Foreskin keratinocyte (primary cell): ENCODE measurements at places on chromosomes 3 and 15. TPM values are rescaled to one million over a fixed set of nuclear protein-coding genes. Genes with fewer than 3 reads are reported as not detected.

The GOLGA6L9 gene
- 2.5 and 3.8 TPM in 2 replicates for total RNA-seq

DNA sequence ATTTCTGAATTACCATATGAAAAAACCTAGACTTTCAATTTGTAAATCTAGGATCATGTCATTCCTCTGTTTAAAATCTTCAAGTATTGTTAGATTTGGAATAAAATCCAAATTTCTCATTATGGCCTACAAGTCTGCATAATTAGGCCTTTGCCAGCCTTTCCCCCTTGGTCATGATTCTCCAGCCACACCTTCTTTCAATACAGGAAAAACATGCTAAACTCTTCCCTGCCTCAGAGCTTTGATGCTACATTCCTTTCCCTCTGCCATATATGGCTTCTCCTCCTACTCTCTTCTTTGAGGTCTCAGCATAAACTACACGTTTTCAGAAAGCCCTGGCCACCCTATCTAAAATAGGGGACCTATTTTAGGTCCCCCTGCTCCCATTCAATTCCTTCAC is 48.5 kb downstream of the TM6SF1 start:
- DNase-seq = no peak

The APOD gene
- total RNA-seq = not detected in 2 replicates

The AP3B2 gene
- 0.31 and 0.63 TPM in 2 replicates for total RNA-seq

The LSAMP gene
- 0.04 TPM in 1 of 2 replicates, not detected in the other for total RNA-seq

The PLA2G4D gene
- total RNA-seq = 0.07 and 0.14 TPM in 2 replicates

DNA sequence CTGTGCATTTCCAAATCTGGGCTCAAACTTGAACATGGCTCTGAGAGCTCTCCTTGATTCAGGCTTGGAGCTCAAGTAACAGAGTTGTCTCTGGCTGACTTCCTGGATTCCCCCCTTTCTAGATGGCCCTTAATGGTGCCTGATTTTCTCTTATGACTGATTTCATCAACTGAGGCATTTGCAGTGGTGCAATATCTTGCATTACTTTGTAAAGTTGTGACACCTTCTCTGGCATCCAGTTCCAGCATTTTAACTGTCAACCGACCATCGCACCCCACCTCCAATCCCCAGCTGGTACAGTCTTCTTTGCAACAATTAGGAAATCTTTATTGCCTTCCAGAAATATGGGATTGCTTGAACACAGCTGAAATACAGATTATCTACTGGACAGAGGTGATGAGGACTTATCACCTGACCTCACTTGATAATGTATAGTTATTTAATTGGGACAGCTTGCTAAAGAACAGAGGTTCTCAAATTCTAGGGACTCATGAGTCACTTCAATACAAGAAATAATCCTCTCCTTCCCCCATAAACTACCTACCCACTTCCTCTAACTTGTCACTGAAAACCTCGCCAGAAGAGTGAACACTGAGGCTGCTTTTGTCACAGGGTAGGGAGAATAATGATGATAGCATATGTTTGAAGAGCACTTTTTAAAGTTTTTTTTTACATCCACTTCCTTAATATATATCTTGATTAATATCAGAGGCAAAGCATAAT is 41.8 kb downstream of the FILIP1L start:
- no peak for DNase-seq

The LSG1 gene
- 37.5 and 38.8 TPM in 2 replicates for total RNA-seq

The AGBL1 gene
- not detected in 2 replicates for total RNA-seq

- DNase-seq = peak; percentile 49
Measured at GRCh38 chr15:70252056-70252950, 154.6 kb upstream of the TLE3 start.

The CELF6 gene
- 0.17 and 0.18 TPM in 2 replicates for total RNA-seq

The ZPLD1 gene
- total RNA-seq = 0.46 and 1.0 TPM in 2 replicates

- DNase-seq = no peak
Measured at GRCh38 chr3:29239376-29239775, 41.5 kb upstream of the RBMS3 start.

- no peak for DNase-seq
Measured at GRCh38 chr3:123451186-123451585, 2.3 kb upstream of the ADCY5 start.

DNA sequence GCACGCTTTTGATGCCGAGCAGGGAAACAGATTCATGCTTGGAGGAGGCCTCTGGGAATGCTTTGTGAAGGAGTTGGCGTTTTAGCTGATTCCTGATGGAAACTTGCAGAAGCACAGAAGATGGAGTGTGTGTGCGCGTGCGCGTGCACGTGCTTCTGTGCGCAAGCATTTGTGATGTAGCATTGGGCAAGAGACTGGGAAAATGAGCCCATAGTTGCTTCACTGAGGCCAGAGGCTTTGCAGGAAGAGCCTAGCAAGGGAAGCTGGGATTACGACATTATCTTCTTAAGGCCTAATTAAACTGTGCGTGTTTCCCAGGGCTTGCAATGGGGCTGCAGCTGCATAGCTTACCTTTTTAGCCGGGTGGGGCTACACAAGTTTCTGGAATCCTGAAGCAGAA is 18.1 kb upstream of the AGBL1 start:
- no peak for DNase-seq

DNA sequence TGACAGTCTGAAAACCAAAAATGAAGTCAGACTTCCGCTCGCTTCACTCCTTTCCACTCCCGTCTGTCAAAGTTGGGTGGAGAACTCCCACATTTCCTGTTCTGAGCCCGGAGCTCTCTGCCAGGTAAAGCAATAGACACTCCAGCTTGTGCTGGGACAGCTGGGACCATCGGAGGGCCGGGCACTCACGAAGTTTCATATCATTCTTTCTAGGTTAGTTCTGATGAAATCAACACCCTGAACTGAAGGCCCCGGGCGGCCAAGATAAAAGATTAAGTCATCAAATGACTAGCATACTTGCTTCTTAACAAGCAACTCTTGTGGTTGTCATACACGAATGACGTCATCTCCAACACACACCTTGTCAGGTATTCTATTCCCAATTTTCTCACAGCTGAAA is 42.1 kb downstream of the MAGI1 start:
- peak; percentile 90 for DNase-seq

- DNase-seq = peak; percentile 51
Measured at GRCh38 chr15:91380114-91380513, 280.1 kb downstream of the SV2B start.

GRCh38 chr3:72969766-72970165 is 26.8 kb upstream of the PPP4R2 start:
- DNase-seq = no peak

DNA sequence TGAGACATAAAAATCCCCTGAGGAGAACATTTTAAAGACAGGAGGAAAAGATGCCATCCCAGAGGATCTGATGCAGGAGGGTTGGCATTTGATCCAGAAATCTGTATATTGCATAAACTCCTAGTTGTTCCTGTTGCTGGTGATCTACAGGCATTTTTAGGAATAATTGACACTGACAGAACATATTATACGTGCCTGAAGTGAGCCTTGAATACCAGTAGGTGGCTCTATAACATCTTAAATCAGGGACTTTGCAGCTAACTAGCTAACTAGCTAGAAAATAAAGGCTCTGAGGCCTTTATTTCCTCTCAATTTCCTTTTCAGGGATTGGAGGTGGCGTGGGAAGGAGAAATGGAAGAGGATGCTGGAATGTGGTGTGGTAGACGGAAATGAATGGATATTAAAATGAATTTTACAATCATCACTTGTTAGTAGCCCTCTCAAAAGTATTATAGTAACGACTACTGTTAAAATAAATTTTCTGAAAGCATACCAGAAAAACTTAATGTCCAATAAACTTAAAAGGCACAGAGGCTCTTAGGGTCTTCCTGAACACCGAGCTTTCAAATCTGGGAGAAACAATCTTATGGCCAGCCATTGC is 73.8 kb upstream of the ZBED2 start:
- peak; percentile 61 for DNase-seq

DNA sequence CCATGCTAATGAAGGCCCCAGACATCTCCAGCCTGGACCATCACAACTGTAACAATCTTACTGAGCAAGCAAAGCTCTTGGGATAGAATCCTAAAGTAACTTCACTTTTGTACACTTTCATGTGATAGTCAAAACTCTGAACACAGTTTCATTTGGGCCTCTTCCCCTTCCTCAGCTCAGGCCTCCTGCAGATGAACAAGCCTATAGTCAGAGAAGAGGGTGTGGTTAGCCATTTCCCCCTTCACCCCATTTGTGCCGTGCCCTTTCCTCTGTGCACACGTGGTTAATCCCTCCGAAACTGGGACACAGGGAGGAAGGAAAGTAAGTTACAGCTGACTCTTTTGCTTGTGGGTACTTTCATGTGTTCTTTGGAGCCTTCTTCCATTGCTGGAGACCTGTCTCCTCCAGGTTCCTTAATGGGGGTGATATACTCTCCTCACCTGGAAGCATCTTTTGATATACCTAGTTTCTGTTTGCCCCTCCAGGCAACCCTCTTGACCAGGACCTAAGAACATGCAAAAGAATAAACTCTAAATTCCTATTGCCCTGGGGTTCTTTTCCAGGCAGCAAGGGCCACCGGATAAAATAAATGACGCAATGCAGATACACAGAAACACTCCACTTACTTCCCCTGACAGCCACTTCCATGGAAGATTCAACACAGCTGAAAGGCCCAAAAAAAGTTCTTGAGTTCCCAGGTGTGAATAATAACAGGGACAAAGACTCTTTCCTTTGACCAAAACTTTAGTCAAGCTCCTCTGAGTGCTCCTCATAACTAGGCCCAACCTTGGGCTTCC is 29.6 kb upstream of the CSTA start:
- no peak for DNase-seq

- no peak for DNase-seq
Measured at GRCh38 chr3:69568458-69568857, 170.8 kb upstream of the MITF start.

DNA sequence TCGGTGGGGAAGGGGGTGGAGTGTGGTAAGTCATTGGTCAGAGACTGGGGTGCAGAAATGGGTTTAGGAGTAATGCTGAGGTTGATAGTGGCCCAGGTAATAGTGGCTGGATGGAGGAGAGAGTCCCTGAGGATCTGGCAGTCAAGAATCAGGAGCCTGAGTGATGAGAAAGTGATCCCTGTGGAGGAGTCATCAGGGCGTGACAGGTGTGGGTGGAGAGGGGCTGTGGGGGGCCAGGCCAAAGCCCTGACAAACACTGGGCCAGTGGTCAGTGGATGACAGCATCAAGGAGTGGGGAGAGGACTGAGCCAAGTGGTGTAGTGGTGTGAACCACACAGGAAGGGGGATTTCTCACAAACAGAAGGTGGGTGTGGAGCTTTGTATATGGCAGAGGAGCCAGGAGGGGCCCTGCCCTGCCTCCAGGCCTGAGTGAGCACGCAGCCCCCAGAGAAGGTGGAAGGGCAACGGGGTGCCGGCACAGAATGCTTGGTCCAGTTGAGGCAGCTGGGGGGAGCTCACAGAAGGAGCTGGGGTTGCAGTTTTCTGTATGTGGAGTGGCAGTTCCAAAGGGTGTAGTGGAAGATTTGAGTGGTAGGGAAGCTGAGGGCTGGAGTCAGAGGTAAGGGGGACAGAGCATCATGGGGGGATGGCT is 77.1 kb downstream of the SPSB4 start:
- DNase-seq = no peak
